ENCODE measurements at places on chromosomes 5 and 9. TPM values are rescaled to one million over a fixed set of nuclear protein-coding genes. Genes with fewer than 3 reads are reported as not detected.

DNA sequence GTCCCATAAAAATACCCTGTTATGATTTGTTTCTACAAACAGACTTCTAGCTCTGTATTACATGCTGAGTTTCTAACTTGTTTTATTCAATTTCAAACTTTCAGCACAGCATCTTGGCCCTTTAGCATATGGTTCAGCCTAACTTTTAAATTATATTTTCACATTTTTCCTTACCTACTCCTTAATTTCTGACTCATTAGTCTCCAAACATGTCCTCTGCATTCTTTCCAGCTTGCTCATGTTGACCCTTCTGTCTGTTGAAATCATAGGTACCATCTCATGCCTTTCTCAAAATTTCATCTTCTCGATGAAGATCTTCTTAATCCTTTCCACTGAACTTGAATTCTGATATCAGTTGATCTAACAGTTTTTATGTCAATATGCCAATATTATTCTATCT lies 200.9 kb upstream of the RIOK2 start:
- no peaks in the 10 kb centered on the region for H3K36me3 ChIP-seq
- H3K4me1 ChIP-seq: no peaks in the 10 kb centered on the region
- DNase-seq: peak; percentile 36
- H3K4me3 ChIP-seq: no peak overlapping the region
- no peak overlapping the region for H3K27ac ChIP-seq

DNA sequence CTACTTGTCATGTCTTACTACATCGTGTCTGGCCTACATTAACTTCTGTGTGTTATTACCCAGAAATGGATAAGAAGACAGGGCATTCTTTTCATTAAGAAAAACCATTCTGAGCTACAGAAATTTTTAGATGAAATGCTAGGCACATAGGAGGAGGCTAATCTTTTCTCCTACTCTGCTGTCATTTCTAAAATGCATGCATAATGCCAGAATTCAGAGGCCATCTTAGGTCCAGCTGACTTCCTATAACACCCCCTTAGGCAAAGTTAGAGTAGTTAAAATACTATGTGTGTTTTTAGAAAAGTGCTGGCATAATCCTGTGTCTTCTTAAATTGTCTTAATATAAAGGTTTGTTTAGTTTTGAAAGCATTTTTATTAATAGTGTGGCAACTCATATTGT lies 352.6 kb downstream of the CSNK1G3 start:
- no peak for DNase-seq

- no peaks in the 10 kb centered on the region for H3K36me3 ChIP-seq
- H3K27ac ChIP-seq: peak overlapping the region; percentile 79
- peak; percentile 100 for DNase-seq
- no peaks in the 10 kb centered on the region for H3K27me3 ChIP-seq
- H3K4me1 ChIP-seq: peaks cover 17% of the 10 kb centered on the region
- peak overlapping the region; percentile 1 for H3K4me3 ChIP-seq
Observed at GRCh38 chr9:70601000-70601951, 186.8 kb upstream of the KLF9 start.

FBP2 gene
- total RNA-seq: not detected

LCP2 gene
- not detected for total RNA-seq

CDC20B gene
- not detected for total RNA-seq
